IPS-NIHi11 (cell line): ENCODE measurements at places on chromosomes 16 and 17.

GRCh38 chr17:61380836-61381525 lies 18.7 kb upstream of the TBX2 start:
- DNase-seq = no peak

DNA sequence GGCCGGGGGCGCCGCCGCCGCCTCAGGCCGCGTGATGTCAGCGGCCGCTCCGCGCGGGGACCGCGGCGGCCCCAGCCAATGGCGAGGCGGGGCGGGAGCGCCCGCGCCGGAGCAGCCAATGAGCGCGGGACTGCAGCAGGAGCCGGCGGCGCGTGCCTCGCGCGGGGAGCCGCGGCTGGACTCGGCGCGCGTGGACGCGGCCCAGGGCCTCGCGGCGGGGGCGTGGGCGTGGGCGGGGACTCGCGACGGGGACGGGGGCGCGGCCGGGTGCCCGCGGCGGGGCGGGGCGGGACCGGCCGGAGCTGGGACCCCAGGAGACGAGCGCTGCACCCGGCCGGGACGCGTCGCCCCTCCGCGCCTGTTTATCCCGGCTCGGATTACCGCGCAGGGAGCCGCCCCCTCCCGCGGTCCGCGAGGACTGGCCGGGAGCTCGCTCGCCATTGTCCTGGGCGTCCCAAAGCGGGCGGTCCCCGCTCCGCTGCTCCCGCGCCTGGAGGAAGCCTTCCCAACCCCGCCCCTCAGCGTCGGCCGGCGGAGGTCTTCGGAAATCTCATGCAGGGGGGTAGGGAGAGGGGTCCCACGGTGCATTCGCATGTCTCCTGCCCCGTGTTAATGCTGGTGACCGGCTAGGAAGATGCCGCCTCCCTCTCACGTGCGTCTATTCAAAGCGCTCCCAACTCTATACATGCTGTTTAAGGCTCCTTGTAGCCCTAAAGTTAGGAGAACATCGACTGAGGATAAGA lies at the start of gene RNF157:
Gene RNF157 (minus strand): TSS at position 33 of the 743 bp plus-strand sequence. CDS start 253 bp downstream, outside the sequence.
- peak; percentile 91 for DNase-seq

GRCh38 chr16:87054856-87055255 lies 262.3 kb downstream of the C16orf95 start:
- DNase-seq = no peak

- no peak for DNase-seq
Observed at GRCh38 chr17:81143200-81143527, 22.1 kb upstream of the PVALEF start.

DNA sequence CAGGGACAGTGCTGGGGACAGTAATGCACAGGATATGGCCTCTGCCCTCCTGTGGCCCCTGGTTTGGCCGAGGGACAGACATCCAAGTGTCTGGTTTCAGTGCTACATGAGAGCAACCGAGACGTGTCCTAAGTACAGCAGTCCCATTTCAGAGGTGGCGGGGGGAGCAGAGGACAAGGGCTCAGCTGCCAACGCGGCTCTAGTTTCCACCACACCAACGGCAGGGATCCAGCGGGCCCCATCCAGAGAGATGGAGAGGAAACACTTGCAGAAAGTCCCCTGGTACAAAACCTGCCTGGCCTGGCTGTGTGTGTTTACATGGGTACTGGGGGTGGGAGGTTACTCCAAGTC lies 125.8 kb upstream of the SMURF2 start:
- DNase-seq = no peak

DNA sequence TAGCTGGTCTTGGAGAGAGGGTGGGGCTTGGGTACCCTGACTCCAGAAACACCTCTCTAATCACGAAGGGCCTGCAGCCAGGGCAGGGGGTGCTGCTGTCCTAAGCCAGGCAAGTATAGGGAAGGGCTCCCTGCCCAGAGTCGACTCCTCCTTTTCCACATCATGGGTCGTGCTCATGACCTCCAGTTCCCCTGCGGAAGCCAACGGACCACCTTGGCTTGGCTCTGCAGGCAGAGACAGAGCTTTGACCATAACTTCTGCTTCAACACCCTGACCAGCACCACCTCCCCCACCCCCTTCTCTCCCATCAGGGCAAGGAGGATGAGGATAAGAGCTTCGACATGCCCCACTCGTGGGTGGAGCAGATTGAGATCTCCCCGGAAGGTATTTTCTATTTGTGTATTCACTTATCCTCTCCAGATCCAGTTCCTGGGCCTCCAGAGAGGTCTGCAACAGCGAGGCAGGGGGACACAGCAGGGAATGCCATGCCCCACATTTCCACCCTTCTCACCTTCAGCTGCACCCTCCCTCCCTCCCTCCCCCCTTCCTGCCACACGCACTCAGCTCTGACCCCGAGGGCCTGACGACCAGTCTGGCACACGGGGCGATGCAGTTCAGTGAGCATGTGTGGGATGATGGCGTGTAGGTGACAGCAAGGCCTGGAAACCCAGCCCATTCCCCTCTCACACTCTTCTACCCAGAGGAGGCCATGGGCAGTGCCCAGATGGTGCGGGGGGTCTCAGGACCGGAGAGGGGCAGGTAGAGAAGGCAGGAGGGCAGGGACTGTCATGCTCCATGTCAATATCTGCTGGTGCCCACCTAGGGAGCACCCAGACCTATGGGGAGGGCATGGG lies 14.0 kb upstream of the KATNB1 start:
- DNase-seq = no peak

GRCh38 chr17:81940538-81941483 lies 3.7 kb upstream of the PYCR1 start:
- DNase-seq = no peak
